Suprapubic skin (tissue), 4 donors: ENCODE measurements at places on chromosomes 4 and X. TPM values are rescaled to one million over a fixed set of nuclear protein-coding genes. Genes with fewer than 3 reads are reported as not detected.

- no peak for DNase-seq
Measured at GRCh38 chr4:67020438-67020797, 524.9 kb downstream of the CENPC start.

Gene TEX13C
- not detected for total RNA-seq

GRCh38 chr4:124610211-124610610, 102.3 kb downstream of the ANKRD50 start:
- DNase-seq: no peak

DNA sequence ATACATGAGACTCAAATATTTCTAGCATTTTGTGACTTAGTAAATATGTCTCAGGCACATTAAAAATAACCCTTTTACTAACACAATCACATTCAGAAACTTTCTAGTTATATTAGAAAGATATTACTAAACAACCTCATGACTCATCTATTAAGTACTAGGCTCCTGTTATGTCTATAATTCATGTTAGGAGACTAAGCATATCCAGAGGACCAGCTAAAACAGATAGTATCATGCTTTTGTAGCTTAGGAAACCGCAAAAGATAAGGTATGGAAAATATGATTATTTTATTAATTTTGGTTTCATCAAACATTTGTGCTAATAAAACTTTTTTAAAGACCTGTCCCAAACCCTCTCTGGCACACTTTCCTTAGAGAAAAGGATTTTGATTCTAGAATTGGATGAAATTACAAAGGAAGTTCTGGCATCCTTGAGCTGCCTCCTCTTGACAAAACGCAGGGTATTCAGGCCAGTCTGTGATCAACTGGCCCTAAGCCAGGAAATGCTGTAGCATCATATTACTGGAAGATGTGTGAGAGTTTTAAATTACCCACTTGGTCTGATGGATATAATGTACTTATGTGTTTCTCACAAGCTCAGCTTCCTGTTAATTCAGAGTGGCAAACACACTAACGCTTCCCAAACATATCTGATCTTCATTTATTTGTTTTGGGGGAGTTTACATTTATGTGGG, 60.4 kb downstream of the NRK start:
- no peak for DNase-seq

DNA sequence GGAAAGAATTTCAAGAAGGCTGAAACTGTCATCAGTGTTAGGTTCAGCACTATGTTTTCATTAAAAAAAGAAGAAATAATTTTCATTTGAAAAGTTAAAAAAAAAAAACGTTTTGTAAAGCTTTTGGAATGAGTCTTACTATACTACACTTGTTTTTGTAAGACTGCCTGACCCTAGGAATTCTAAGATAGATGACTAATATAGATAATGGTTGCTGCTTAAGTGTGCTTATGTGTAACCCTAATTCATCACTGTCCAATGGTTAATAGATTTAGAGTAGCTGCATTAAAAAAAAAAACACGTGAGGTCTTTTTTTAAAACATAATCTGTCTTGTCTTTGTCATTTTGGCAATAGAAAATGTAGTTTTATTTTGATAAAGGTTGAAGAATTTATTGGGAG, 323.2 kb downstream of the IL1RAPL1 start:
- no peak for DNase-seq

DNA sequence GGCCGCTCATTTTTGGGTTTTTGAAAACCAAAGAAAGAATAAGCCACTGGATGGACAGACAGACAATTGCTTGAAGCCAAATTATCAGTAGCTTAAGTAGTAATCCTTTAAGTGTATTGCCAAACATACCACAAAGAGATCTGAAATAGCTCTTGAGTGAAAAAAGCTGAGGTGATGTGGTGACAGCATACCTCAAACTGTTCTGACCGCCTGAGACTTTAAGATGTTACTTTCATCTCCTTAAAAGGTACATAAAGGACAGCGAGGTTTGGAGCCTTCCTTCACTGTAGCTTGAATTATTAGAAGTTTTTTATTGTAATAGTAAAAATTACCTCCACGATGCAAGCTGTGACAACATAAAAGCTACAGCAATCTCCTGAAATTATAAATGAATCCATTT, 271.5 kb upstream of the FAM241A start:
- no peak for DNase-seq

DNA sequence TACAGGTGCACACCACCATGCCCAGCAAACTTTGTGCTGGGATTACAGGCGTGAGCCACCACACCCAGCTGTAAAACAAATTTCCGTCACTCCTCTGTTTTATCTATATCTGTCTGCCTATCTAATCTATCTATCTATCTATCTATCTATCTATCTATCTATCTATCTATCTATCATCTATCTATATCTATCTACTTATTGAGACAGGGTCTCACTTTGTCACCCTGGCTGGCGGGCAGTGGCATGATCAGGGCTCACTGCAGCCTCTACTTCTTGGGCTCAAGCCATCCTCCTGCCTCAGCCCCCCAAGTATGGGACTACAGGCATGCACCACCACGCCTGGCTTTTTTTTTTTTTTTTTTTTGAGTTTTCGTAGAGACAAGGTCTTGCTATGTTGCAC, 20.6 kb downstream of the AKAP14 start:
- DNase-seq: no peak

DNA sequence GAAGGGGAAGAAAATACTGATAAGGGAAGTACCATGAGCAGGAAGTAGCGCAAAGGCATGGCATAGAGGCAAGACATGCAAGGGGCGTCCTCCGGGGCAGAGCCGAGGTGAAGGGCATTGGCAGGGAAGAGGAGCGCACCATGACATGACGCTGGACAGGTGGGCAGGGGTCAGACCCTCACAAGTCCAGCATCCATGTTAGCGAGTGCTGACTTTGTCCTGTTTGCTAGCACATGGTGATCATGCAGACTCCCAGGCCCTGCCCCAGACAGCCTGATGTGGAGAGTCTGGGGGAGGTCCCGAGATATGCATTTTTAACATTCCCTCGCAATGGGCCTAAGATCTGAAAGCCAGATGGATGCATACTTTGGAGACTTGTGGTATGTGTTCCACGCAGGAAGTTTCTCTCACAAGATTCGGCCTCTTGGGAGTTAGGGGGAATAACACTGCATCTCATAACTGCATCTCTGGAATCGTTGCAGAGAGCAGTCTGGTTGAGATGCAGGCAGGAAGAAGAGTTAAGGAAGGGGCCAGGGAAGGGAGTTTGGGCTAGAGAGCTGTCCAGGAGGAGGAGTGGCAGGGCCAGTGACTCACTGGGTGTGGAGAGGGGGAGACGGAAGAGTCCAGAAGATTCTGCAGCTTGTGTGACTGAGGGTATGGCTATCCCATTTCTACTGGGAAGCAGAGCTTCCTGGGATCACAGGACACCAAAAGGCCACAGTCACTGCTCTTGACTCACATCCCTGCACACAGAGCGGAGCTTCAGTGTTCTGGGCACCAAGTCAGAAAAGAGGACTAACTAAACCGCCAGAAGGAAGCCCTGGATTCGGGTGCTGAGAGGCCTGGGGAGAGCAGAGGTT, 59.7 kb downstream of the FAM184B start:
- DNase-seq: peak; percentile 64

Gene VCX3A
- total RNA-seq: not detected

- DNase-seq: no peak
Measured at GRCh38 chr4:59240011-59240410, 1960.1 kb upstream of the ADGRL3 start.

Gene MAGEA11
- total RNA-seq: not detected

DNA sequence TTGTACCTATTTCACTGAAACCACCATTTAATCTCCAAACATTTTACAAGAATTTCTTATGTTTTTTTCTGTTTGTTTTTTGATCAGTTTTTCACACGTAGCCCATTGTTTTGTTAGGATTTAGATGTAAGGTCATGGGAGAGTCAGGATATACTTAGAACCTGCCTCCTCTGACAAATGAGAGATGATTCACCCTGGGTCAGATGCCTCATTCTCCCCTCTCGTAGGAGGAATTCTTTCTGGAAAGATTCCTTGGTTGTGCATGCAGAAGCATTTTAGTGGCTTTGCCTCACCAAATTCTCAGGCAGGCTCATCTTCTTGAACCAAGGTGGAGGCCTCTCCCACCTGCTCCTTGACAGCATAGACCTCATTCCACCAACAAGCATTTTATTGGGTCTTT, 599.3 kb downstream of the SPRY1 start:
- no peak for DNase-seq

DNA sequence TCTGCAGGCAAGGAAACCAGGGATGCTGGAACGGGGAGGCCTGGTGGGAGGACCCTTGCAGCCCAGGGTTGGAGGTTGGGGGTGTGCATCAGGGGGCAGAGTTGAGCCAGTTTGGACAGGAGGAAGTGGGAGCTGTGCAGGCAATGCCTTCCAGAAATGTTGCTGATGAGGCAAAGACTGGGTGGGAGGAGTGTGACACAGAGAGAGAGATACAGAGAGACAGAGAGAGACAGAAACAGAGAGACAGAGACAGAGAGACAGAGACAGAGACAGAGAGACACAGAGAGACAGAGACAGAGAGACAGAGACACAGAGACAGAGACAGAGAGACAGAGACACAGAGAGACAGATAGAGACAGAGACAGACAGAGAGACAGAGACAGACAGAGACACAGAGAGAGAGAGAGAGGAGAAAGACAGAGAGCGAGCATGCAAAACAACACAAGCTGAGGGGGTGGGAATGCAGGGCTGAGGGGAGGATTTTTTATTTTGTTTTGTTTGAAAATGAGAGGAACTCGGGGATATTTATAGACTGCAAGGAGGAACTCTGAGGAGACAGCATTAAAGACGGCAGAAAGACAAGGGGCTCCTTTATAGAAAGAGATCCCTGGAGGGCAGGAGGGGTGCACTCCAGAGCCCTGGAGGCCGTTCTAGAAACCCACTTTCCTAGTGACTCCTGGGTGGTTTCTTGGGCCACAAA, 1.9 kb upstream of the HAUS3 start:
- DNase-seq: peak; percentile 75

Gene CCKAR
- not detected for total RNA-seq

Gene KCNE5
- total RNA-seq: 0.42 TPM

- DNase-seq: no peak
Measured at GRCh38 chrX:13664020-13664419, 11.1 kb downstream of the TCEANC start.

Gene MUC7
- 1.8 TPM for total RNA-seq

DNA sequence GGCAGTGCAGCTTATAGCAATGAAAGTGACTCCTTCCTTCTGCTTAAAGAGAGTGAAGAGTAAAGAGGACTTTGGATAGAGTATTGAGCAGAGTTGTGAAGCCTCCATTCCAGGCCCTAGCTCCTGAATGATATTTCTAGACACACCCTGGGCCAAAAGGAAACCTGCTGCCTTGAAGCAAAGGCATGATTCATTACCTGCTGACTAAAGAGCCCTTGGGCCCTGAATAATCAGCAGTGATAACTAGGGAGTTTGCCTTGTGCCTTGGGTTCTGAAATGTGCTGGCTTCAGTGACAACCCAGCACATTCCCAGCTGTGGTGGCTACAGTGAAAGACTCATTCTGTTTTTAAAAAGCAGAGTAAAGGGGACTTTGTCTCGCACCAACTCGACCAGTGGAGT, 49.2 kb downstream of the STPG2 start:
- no peak for DNase-seq

GRCh38 chrX:7972586-7972985, 45.4 kb upstream of the PNPLA4 start:
- DNase-seq: no peak
